Stimulated activated CD8-positive, alpha-beta memory T cell treated with anti-CD3 and anti-CD28 coated beads, Interleukin-7, amount 100 ng/mL, for 4 hours (primary cell): ENCODE measurements at places on chromosomes 3 and 15.

DNA sequence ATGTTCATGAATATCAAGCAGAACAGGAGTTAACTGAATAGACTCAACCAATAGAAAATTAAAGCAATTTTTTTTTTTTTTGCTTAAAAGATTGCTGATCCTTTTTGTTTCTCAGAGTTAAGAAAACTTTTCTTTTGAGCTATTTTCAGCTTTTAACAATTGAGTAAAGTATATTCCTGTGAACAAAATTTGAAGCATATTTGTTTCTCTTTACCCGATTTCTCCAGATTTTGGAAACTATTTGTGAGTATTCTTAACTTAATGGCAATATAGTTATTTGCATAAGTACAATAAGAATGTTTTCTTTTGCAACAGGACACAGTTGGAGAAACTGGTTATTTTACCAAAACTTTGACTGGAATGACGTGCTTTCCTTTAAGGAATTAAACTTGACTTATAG lies 53.4 kb upstream of the C15orf39 start:
- no peak for DNase-seq

DNA sequence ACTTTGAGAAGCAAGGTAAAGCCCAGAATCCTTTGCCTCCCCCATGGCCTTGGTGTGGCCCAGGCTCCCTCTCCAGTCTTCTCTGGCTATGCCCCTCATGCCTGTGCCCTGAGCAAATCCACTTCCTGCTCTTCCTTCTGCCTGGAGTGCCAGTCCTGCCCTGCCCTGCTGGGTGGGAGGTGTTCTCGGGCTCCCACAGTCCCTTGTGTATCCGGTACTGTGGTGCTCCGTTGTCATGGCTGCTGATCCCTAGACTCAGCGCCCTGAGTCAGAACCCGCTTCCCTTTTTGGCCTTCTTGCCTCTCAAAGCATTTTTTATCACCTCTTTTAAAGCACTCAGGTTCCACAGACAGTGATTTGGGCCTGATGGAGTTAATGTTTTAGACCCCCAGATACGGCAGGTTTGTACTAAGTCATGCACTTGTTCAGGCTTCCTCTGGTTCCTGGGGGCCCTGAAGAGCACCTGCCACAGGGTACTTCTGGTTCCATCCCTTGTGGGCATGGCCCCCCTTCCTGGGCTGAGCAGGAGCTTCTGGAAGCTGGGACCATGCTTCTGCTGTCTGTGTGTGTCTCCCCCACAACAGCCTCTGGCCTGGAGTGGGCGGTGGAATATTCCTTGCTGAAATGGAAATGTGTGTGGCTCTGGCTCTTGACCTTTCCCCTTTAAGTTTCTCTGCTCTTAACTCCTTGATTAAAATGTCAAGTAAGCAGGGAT lies 29.6 kb upstream of the ADAMTS7 start:
- DNase-seq: no peak

GRCh38 chr3:170802164-170803151 lies 67.5 kb downstream of the RPL22L1 start:
- DNase-seq: no peak

GRCh38 chr3:188124184-188124583 lies 29.8 kb upstream of the LPP start:
- DNase-seq: no peak

DNA sequence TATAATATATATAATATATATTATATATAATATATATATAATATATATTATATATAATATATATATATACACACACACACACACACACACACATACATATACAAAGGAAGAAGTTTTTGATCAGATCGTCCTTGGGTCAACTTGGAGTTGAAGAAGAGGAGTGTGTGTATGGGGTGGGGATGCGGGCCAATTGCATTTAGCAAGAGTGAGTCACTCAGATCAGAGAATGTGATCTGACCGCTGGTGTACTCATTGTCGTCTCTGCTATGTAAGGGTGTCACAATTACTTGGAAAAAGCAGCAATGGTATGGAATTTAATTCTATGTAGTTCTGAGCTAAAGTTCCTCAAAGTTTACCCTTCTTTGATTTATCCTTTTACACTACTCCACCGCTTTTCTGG lies 4.6 kb upstream of the VGLL3 start:
- DNase-seq: no peak

- DNase-seq: no peak
Measured at GRCh38 chr3:71218508-71218907, 365.0 kb downstream of the FOXP1 start.

DNA sequence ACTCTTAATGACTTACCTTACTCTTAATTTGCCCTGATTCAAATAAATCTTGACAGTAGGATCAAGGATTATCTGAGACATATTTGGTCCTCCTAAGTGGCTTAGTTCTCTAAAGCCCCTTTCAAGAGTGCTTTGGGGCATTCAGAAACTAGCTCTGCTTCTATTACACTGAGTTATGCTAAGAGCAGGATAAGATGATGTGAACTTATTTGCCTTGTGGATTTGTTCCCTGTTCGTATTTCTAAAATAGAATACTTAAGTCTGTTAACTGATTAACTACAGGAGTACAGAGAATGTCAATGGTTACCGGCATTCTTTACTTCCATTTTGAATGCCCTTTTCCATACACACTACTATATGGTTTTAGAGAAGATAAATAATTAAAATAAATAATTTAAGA lies 14.8 kb upstream of the FRMD4B start:
- no peak for DNase-seq
